CD4-positive, alpha-beta T cell treated with Interleukin-15 for 1 hour (primary cell): ENCODE measurements at places on chromosomes 6 and 20.
A peak's percentile ranks its signal among the peaks of the same experiment; 100 is the strongest.

- DNase-seq: no peak
Observed at GRCh38 chr20:50107086-50107660, 5.8 kb downstream of the UBE2V1 start.

DNA sequence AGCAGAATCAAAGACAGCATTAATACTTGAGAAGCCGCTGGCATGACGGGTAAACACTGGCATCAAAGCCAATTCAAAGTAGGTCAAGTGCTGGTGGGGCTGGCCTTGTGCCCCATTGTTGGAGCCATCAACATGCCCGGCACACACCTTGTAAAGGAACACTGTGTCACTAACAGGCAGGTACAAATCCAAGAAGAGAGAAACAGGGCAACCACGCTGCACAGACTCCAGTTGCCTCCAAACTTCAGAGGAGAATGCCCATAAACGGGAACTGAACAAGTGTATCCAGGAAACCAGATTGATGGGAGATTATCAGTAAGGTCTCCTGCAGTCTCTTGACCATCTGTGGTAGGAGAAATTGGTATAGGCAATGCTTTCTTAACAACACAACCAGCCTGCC, 127.0 kb upstream of the STXBP5 start:
- DNase-seq: no peak

DNA sequence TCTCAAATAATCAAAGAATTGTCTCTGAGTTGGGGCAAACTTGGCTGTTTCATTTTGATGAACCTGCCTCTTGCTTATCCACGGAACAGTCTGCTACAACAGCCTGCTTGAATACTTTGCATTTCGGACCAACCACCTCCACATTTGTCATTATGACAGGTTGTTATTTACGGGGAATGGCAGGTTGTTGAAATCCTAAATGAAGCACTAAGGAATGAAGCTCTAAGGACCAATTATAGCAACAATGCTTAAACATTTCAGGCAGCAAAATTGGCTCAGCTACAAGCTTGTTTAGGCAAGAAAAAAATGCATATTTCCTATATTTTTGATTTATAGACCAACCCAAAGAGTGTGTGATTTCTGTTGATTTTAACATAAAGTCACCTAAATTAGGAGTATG, 84.5 kb downstream of the MAP3K7 start:
- DNase-seq: no peak

DNA sequence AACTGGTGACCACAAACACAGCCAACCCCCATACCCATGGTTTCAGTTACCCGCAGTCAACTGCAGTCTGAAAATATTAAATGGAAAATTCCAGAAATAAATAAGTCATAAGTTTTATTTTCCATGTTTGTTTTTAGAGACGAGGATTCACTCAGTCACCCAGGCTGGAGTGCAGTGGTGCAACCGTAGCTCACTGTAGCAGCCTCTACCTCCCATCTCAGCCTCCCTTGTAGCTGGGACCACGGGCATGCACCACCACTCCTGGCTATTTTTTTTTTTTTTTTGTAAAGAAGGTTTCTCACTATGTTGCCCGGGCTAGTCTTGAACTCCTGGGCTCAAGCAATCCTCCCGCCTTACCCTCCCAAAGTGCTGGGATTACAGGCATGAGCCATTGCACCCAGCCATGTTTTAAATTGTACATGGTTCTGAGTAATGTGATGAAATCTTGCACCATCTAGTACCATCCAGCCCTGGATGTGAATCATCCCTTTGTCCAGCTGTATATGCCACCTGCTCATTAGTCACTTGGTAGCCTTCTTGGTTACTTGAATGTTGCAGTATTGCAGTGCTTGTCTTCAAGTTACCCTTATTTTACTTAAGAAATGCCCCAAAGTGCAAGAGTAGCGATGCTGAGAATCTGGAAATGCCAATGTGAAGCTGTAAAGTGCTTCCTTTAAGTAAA, 14.5 kb downstream of the CSNK2A1 start:
- DNase-seq: no peak

- no peak for DNase-seq
Observed at GRCh38 chr6:15508441-15508871, 154.4 kb downstream of the DTNBP1 start.

GRCh38 chr6:26089272-26089671, 2.0 kb downstream of the HFE start:
- no peak for DNase-seq

- no peak for DNase-seq
Observed at GRCh38 chr6:145544514-145544913, 190.8 kb downstream of the EPM2A start.

DNA sequence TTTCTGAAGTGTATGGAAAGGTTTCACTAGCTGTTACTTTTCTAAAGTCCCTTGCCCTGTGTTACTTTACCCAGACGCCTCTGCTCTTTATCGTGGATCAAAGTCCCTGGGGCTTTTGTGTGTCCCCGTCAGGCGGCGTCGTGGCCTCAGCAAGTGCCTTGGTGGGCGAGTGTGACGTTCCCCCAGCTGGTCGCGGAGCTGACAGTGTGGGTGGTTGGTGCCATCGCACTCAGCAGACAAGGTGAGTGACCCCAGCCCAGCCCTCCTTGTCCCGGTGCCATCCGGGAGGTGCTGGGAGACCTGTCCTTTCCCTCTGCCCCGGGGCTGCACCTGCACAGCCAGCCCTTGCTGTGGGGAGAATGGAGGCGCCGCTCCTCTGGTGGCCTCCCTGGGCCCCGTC, 27.3 kb upstream of the TCFL5 start:
- no peak for DNase-seq

DNA sequence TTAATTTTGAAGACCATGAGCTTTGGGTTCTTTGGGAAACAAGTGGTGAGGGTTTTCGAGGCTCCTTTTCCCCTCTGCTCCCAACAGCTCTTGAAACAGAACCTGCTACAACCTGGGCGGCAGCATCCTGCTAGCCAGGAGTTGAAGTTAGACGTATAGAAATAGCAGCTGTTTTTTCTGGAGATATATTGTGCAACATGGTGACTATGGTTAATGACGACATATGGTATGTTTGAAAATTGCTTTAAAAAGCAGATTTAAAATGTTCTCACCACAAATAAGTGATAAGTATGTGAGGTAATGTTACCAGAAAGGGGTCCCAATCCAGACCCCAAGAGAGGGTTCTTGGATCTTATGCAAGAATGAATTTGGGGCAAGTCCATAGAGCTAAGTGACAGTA, 138.9 kb downstream of the PDE7B start:
- DNase-seq: no peak

- DNase-seq: peak; percentile 57
Observed at GRCh38 chr6:148682990-148683389, 63.8 kb upstream of the UST start.
